ENCODE measurements at places on chromosomes 5 and 9. TPM values are rescaled to one million over a fixed set of nuclear protein-coding genes. Genes with fewer than 3 reads are reported as not detected.

Gene SPAG8
- total RNA-seq, result 0.82 TPM

Gene CENPH
- total RNA-seq, result 5.9 TPM

Gene CCDC171
- total RNA-seq, result 2.3 TPM

Gene ECM2
- total RNA-seq, result 0.30 TPM

Gene C6
- 1.1 TPM for total RNA-seq

Gene MORN5
- total RNA-seq, result not detected

Gene GNE
- total RNA-seq, result 150 TPM

Gene MCTP1
- 10.3 TPM for total RNA-seq

Gene CA9
- 5.9 TPM for total RNA-seq

Gene OTP
- total RNA-seq, result not detected

Gene DOCK8
- total RNA-seq, result 5.8 TPM

Gene DROSHA
- total RNA-seq, result 49.2 TPM

Gene SPATA31A3
- not detected for total RNA-seq

Gene MFAP3
- 20.0 TPM for total RNA-seq

Gene SMIM33
- 3.4 TPM for total RNA-seq

Gene TRIM14
- 44.6 TPM for total RNA-seq

Gene SPATA31A6
- total RNA-seq, result not detected

Gene TMEM171
- total RNA-seq, result 69.3 TPM

Measured in colonic mucosa (tissue), 4 donors.